Aorta (tissue), 5 donors: ENCODE measurements at places on chromosomes 5 and 9. TPM values are rescaled to one million over a fixed set of nuclear protein-coding genes. Genes with fewer than 3 reads are reported as not detected.
A peak's percentile ranks its signal among the peaks of the same experiment; 100 is the strongest.

Gene RPS23
- 1,494 TPM for total RNA-seq

- H3K36me3 ChIP-seq: no peaks in the 10 kb centered on the region
- no peak overlapping the region for H3K4me3 ChIP-seq
- H3K27me3 ChIP-seq: no peaks in the 10 kb centered on the region
- H3K4me1 ChIP-seq: no peaks in the 10 kb centered on the region
- no peak for DNase-seq
Measured at GRCh38 chr5:160434022-160434531, 12.4 kb downstream of the PTTG1 start.

DNA sequence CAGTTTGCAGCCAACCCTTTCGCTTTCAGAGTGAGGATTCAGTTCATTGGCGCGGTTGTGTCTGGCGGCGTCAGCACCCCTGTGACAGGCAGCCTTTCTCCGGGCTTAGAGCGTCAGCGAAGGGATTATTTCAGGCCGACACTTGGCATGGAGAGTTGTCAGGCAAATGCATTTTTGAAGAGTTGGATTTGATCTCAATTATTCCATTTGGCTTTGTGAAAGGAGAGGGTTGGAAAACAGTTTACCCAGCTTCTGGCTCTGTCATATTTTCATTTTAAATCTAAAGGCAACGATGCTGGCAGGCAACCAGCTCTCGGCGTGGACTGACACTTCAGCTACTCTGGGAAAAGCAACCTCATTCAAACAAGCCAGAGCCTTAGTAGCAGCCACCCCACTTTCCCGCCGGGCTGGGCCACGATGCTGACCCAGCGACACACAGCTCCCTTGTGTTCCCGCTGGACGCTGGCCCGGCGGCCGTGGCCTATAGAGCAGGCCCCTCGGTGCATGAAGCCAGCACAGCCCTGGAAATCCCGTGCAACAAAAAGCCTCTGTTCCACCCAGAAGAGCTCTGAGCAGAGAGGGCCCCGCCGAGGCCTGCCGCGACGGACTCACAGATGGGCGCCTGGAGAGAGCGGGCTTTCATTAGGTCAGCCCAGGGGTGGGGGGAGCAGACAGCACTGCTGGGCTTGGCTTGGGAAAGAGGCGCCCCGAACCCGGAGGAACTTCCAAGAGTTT lies 28.9 kb upstream of the LPCAT1 start:
- H3K4me3 ChIP-seq: no peak overlapping the region
- no peaks in the 10 kb centered on the region for H3K4me1 ChIP-seq
- peak; percentile 83 for DNase-seq
- H3K36me3 ChIP-seq: no peaks in the 10 kb centered on the region
- no peak overlapping the region for H3K27ac ChIP-seq

Gene POU5F2
- 5.1 TPM for total RNA-seq

DNA sequence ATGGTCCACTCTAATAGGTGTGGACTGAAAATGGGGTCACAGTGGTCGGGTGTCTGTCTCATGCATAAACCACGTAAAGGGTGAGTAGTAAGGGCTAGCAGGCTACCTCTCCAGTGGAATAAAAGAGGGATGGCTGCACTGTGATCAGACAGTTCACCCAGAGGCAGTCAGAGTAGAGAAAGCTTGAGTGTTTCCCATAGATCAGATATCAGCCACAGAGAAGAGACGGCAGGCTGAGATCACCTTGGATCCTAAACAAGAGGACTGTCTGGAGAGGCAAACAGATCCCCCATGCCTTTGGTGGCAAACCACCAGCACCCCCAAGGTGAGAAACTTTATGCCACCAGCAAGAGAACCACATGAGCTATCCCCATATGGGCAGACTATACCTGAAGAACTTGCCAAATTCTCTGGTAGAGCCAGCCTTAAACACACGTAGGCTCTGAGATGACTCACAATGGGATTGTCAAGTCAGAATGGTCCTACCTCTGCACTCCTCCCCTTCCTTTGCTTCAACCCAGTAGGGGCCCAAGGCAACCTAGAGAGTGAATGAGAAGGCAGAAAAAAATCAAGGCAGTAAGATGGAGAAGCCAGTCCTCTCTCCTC lies 205.2 kb upstream of the MAP3K1 start:
- no peaks in the 10 kb centered on the region for H3K4me1 ChIP-seq
- H3K27me3 ChIP-seq: no peaks in the 10 kb centered on the region
- H3K27ac ChIP-seq: no peak overlapping the region
- no peaks in the 10 kb centered on the region for H3K36me3 ChIP-seq
- H3K4me3 ChIP-seq: no peak overlapping the region

DNA sequence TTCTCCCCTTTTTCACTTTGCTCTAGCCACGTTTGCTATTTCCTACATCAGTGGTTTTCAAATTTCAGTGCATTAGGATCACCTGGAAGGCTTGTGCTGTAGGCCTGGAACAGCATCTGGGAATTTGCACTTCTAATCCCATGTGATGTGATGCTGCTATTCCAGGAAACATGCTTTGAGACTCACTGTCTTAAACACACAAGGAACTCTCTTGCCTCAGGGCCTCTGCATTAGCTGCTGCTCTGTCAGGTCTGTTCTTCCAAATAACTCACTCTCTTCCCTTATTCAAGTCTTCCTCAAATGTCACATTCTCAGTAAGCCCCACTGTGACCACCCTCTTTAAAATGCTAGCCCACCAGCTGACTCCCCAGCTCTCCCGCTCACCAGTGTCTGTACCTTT lies 204.0 kb downstream of the DNAH5 start:
- H3K4me3 ChIP-seq: no peak overlapping the region
- no peaks in the 10 kb centered on the region for H3K27me3 ChIP-seq
- no peaks in the 10 kb centered on the region for H3K4me1 ChIP-seq
- no peak for DNase-seq
- no peak overlapping the region for H3K27ac ChIP-seq

Gene PIP5K1B
- 8.8 TPM for total RNA-seq

DNA sequence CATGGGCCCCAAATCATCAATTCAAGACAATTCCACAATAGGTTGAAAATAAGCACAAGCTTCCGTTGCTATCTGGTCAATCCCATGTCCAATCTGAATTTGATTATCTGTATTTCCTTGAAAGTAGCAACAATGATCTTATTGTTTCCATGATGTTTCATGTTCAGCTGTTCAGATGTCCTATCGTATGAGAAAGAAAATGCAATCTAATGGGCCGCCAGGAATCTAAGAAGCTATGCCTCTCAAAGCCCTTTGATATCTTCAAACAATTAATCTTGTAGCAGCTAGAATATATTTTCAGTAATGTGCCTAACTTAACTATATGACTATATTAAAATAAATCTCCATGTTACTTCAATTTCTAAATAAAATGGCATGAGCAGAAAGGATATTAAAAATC lies 32.1 kb upstream of the ALDOB start:
- H3K4me3 ChIP-seq: no peak overlapping the region
- H3K4me1 ChIP-seq: no peaks in the 10 kb centered on the region
- H3K27me3 ChIP-seq: no peaks in the 10 kb centered on the region
- H3K27ac ChIP-seq: no peak overlapping the region
- DNase-seq: no peak

DNA sequence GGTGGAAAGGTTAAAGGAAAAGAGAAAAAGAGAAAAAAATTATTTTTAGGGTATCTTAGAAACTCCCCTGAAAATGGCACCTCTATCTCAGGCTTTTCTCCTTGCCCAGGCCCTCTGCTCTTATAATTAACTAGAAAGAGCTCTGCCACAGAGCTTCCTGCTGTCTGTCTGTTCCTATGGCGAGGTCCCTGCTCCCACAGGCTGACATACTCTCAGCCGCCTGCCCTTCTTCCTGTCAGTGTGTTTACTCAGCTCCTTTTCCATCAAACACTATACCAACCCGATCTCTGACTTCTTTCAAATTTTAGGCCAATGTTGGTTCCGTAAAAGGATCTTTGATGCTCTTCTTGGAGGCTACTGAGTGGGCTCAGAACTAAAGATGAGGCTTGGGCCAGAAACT lies 482.6 kb downstream of the DMAC1 start:
- no peak overlapping the region for H3K27ac ChIP-seq
- DNase-seq: no peak
- H3K4me3 ChIP-seq: no peak overlapping the region
- H3K36me3 ChIP-seq: no peaks in the 10 kb centered on the region
- H3K27me3 ChIP-seq: no peaks in the 10 kb centered on the region

GRCh38 chr9:127567035-127567729 lies 44.9 kb upstream of the STXBP1 start:
- DNase-seq: peak; percentile 85
- no peaks in the 10 kb centered on the region for H3K27me3 ChIP-seq
- H3K4me3 ChIP-seq: peak overlapping the region; percentile 50
- peak overlapping the region; percentile 62 for H3K27ac ChIP-seq

Gene IRX4
- total RNA-seq: not detected

Gene DAB2IP
- 75.4 TPM for total RNA-seq
